ENCODE measurements at places on chromosomes 3 and 15.

DNA sequence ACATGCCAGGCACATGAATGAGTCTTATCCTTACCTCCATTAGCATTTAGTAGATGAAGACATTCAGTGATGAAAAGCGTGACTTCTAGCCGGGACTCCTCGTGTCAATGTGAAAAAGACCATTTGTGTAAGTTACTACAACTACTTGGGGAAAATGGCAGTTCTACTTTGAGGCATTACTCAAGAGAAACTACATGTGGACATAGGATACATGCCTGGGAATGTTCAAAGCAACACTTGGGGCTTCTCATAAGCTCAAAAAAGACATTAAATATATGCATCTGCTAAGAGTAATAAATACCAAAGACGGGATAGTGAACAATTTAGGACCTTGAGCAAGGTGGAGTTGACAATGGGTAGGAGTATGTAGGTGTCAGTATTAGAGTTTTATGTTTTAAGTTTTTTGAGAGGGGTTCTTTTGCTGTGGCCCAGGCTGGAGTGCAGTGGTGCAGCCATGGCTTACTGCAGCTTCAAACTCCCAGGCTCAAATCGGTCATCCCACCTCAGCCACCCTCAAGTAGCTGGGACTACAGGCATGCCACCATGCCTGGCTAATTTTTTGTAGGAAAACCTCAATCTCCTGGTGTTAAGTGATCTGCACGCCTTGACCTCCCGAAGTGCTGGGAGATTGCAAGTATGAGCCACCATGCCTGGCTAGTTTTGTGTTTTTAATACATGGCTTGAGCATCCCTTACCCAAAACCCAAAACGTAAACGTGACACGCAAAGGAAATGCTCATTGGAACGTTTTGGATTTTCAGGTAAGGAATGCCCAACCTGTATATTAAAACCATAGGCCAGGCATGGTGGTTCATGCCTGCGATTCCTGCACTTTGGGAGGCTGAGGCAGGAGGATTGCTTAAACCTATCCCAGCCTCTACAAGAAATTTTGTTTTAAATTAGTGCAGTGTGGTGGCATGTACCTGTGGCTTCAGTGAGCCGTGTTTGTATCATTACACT, 3.9 kb downstream of the RPLP1 start:
- H3K27me3 ChIP-seq: no peaks in the 10 kb centered on the region
- H3K27ac ChIP-seq: peak overlapping the region; percentile 20
- H3K4me1 ChIP-seq: peaks cover 28% of the 10 kb centered on the region
- peaks cover 59% of the 10 kb centered on the region for H3K36me3 ChIP-seq

- H3K36me3 ChIP-seq: no peaks in the 10 kb centered on the region
- peaks cover 62% of the 10 kb centered on the region for H3K27me3 ChIP-seq
- H3K27ac ChIP-seq: no peak overlapping the region
- H3K4me1 ChIP-seq: peaks cover 6% of the 10 kb centered on the region
These were observed 2.6 kb downstream of the SLITRK3 start for GRCh38 chr3:165193366-165194254.

DNA sequence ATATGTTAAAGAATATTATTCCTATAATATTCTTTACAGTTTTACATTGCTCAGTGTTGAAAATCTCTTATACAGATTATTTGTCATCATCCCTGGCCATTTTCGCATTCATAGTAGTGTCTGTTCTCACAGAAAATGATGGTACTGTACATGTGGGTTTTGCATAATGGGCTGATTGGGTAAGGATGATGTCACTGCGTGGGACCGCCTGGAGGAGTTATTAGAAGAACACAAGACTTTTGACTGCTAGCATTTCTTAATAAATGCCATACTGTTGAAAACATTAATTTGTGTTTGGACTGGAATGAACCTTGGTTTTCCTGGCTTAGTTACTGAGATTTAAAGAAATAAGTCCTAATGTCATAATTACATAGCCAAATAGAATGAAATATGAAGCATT, 20.3 kb downstream of the LRCH3 start:
- H3K36me3 ChIP-seq: peaks cover 27% of the 10 kb centered on the region
- H3K27ac ChIP-seq: no peak overlapping the region
- no peak overlapping the region for H3K4me3 ChIP-seq

- no peak overlapping the region for H3K27ac ChIP-seq
- no peaks in the 10 kb centered on the region for H3K36me3 ChIP-seq
- no peak for DNase-seq
- H3K4me3 ChIP-seq: no peak overlapping the region
- H3K27me3 ChIP-seq: no peaks in the 10 kb centered on the region
- H3K4me1 ChIP-seq: no peaks in the 10 kb centered on the region
These were observed 7.2 kb upstream of the OTOL1 start for GRCh38 chr3:161489395-161489794.

- peaks cover 34% of the 10 kb centered on the region for H3K36me3 ChIP-seq
- no peak overlapping the region for H3K27ac ChIP-seq
- H3K4me3 ChIP-seq: no peak overlapping the region
- H3K27me3 ChIP-seq: no peaks in the 10 kb centered on the region
- no peaks in the 10 kb centered on the region for H3K4me1 ChIP-seq
- DNase-seq: no peak
These were observed 58.9 kb downstream of the CNOT10 start for GRCh38 chr3:32743934-32744333.

DNA sequence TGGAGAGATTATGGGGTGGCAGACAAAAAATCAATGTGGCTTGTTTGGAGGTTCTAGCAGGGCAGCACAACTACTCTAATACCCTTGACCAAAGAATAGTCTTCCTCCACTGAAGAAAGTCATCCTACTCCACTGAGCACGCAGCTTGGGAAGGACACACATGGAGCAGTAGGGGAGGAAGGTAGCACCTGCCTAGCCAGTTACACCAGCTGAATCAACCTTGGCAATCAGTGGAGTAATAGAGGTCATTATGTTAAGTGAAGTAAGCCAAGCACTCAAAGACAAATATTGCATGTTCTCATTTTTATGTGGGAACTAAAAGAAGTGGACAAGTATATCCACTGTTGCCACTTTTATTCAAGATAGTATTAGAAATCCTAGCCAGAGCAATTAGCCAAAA, 555.8 kb upstream of the ALCAM start:
- H3K27me3 ChIP-seq: no peaks in the 10 kb centered on the region
- H3K27ac ChIP-seq: no peak overlapping the region
- no peaks in the 10 kb centered on the region for H3K36me3 ChIP-seq
- DNase-seq: no peak
- no peak overlapping the region for H3K4me3 ChIP-seq
- H3K4me1 ChIP-seq: no peaks in the 10 kb centered on the region

GRCh38 chr3:133125171-133125570, 87.0 kb downstream of the TMEM108 start:
- no peak overlapping the region for H3K4me3 ChIP-seq
- no peaks in the 10 kb centered on the region for H3K4me1 ChIP-seq
- no peaks in the 10 kb centered on the region for H3K36me3 ChIP-seq
- no peak overlapping the region for H3K27ac ChIP-seq
- H3K27me3 ChIP-seq: peaks cover 6% of the 10 kb centered on the region
- DNase-seq: no peak

- peaks cover 22% of the 10 kb centered on the region for H3K4me1 ChIP-seq
- no peaks in the 10 kb centered on the region for H3K36me3 ChIP-seq
- DNase-seq: no peak
- peaks cover 2% of the 10 kb centered on the region for H3K27me3 ChIP-seq
- H3K4me3 ChIP-seq: peak overlapping the region; percentile 30
These were observed 3.4 kb downstream of the SNX33 start for GRCh38 chr15:75650908-75651809.

GRCh38 chr15:71708741-71709140, 101.6 kb upstream of the NR2E3 start:
- H3K4me3 ChIP-seq: no peak overlapping the region
- H3K36me3 ChIP-seq: no peaks in the 10 kb centered on the region
- no peak overlapping the region for H3K27ac ChIP-seq
- DNase-seq: no peak

DNA sequence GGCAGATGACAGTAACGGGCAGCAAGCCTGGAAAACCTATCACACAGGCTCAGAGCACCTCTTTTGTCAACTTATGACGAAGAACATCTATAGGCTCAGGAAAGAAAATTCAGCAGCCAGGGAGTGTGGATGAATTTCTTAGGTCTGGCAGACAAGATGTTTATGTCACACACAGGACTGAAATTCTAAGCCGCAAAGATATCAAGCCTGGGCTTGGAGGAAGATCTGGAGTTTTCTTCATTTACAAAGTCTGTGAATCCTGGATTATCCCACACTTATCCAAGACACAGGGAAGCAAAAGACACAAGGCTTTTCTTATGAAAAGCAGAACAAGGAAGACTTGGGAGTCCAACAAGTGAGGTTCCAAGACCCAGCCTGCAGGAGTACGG, 23.4 kb upstream of the CHCHD6 start:
- H3K36me3 ChIP-seq: no peaks in the 10 kb centered on the region
- H3K27me3 ChIP-seq: peaks cover 7% of the 10 kb centered on the region
- H3K27ac ChIP-seq: no peak overlapping the region
- DNase-seq: no peak
- H3K4me1 ChIP-seq: peaks cover 3% of the 10 kb centered on the region
- H3K4me3 ChIP-seq: no peak overlapping the region

GRCh38 chr3:66441129-66441528, 59.7 kb downstream of the LRIG1 start:
- no peak overlapping the region for H3K4me3 ChIP-seq
- H3K4me1 ChIP-seq: peaks cover 25% of the 10 kb centered on the region
- no peak overlapping the region for H3K27ac ChIP-seq
- DNase-seq: no peak

- H3K27me3 ChIP-seq: peaks cover 61% of the 10 kb centered on the region
- peak; percentile 12 for DNase-seq
- H3K27ac ChIP-seq: peak overlapping the region; percentile 7
- peaks cover 18% of the 10 kb centered on the region for H3K4me1 ChIP-seq
- H3K4me3 ChIP-seq: no peak overlapping the region
- no peaks in the 10 kb centered on the region for H3K36me3 ChIP-seq
These were observed 183.8 kb upstream of the THRB start for GRCh38 chr3:24678421-24678865.

- no peak for DNase-seq
- H3K4me1 ChIP-seq: no peaks in the 10 kb centered on the region
- no peaks in the 10 kb centered on the region for H3K36me3 ChIP-seq
- no peaks in the 10 kb centered on the region for H3K27me3 ChIP-seq
- H3K4me3 ChIP-seq: no peak overlapping the region
These were observed 230.8 kb downstream of the EBLN2 start for GRCh38 chr3:73292220-73292619.

- H3K4me1 ChIP-seq: peaks cover 29% of the 10 kb centered on the region
- H3K36me3 ChIP-seq: peaks cover 17% of the 10 kb centered on the region
- H3K27me3 ChIP-seq: peaks cover 3% of the 10 kb centered on the region
- peak; percentile 56 for DNase-seq
- H3K27ac ChIP-seq: peak overlapping the region; percentile 78
These were observed 30.5 kb upstream of the TIPARP start for GRCh38 chr3:156643729-156644389.

GRCh38 chr15:63255489-63255990, 21.9 kb upstream of the APH1B start:
- H3K4me1 ChIP-seq: peaks cover 18% of the 10 kb centered on the region
- no peak overlapping the region for H3K4me3 ChIP-seq
- H3K36me3 ChIP-seq: peaks cover 84% of the 10 kb centered on the region
- no peaks in the 10 kb centered on the region for H3K27me3 ChIP-seq

All from activated T-helper 2 cell treated with anti-CD3 and anti-CD28 coated beads, Interferon-gamma antibody, Interleukin-2, Interleukin-4, amounts not matched to agents 10 μg/mL and 5 μg/mL and 100 μg/mL, durations not matched to agents 14 hours and 24 hours and 36 hours (primary cell).